ENCODE measurements at places on chromosomes 12 and 14.
A peak's percentile ranks its signal among the peaks of the same experiment; 100 is the strongest.

GRCh38 chr14:63770187-63770807, 42.4 kb upstream of the SGPP1 start:
- DNase-seq = peak; percentile 20

GRCh38 chr12:115423546-115423987, 739.6 kb upstream of the TBX3 start:
- no peak for DNase-seq

DNA sequence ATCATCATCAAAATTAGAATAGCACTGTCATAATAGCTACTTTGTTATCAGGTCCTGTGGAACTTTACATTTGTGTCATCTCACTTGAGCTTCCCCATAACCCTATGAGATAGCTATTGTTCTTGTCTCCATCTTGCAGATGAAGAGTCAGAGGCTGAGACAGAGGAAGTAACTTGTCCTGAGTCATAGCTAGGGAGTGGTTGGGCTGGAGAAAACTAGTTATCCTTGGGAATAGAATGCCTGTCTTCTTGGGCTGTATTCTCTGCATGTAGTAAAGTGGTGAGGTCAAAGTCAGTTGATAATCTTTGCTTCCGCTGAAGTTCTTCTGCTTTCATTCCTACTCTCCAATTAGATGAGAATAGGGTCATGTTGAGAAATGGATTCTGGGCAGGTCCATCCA, 117.0 kb downstream of the SMOC1 start:
- DNase-seq = no peak

DNA sequence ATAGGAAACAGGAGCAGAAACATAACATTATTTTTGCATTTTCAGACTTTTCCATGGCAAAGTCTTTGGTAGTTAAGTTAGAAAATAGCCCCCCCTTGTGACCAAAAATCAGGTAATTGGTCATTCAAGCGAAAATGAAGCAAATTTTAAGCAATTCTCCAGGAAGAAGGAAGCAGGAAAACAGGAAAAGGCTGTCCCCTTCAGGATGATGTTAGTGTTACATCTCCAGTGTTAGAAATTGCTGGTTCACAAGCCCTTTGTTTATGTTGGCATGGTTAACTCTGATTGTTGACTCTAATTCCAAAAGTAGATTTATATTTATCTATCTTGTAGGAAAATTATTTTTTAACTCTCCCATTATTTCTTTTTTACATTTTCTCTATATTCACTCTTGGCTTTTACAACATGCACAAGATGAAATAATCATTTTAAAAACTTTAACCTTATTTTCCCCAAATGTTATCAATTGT, 18.8 kb upstream of the GAS2L3 start:
- DNase-seq = peak; percentile 81

DNA sequence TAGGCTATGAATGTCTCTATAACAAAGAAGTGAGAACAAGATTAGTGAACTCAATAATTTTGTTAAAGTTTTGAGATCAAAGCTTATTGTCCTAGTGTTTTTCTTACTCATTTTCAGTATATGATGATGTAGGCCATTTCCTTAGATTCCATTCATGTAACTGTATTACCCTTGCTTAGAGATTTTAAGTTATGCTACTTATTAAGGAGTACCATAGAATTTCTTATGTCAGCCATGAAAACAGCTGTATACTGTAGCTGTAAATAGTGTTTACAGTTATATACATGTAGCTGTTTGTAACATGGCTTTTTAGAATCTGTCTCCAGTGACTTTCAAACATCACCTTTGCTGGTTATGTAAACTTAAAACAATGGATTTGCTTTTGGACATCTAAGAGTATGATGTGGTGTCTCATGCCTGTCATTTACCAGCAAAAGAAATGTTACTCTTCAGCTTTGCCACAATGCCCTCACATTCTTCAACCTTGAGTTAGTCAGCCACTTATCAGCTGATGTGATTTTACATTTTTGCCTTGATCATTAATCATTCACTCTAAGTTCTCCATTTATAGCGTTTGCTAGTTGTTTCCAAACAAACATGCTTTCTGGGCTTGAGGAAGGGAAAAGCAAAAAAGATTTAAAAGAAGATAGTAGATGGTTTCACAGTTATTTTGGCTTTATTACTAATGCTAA, 55.5 kb downstream of the SLC16A7 start:
- no peak for DNase-seq

DNA sequence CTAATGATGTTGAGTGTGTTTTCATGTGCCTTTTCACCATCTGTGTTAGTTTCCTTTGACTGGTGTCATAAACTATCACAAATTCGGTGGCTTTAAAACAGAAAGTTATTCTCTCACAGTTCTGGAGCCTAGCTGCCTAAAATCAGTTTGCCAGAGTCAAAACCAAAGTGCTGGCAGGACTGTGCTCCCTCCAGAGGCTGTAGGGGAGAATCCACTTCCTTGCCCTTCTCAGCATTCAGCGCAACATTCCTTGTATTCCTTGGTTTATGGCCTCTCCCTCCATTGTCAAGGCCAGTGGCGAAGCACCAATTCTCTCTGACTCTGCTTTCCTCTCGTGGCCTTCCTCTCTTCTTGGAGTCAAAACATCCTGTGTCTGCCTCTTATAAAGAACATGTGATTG, 174.2 kb upstream of the PDE3A start:
- DNase-seq = no peak

- DNase-seq = no peak
Measured at GRCh38 chr12:1929985-1930802, 11.7 kb upstream of the CACNA2D4 start.

DNA sequence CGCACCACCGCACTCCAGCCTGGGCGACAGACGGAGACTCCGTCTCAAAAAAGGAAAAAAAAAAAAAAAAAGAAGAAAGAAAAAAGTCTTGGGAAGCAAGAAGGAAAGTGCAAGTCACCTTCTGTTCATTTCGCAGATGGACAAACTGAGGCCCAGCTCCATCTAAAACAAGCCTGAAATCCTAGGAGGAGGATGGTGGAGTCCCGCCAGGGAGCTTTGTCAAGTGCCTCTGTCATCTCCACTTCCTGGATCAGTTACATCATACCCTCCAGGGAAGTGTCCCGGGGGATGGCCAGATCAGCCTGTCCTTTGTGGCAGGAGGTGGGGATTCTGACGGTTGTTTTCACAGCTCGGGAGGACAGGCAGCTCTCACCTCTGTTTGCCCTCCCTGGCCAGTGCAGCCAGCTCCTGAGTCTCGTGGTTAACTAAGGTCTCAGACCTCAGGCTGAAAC, 8.7 kb upstream of the SDSL start:
- DNase-seq = no peak

DNA sequence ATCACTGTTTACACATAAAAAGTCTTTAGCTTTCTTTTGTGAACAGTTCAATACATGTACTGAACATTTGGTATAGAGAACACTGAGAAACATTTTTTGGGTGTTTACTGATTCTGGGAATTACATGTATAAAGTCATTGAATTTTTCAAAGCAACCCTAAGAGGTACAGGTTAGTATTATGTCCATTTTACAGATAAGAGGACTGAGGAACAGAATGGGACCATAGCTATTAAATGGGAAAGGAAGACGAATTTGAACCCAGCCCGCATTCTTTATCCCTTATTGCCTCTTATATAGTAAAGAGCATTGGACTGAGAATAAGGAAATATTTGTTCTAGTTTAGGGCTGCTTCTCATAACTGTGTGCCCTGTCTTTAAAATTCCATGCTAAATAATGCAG, 889 bp upstream of the KANSL2 start:
- DNase-seq = no peak

- DNase-seq = no peak
Measured at GRCh38 chr12:20800160-20800559, 10.3 kb upstream of the SLCO1B3 start.

DNA sequence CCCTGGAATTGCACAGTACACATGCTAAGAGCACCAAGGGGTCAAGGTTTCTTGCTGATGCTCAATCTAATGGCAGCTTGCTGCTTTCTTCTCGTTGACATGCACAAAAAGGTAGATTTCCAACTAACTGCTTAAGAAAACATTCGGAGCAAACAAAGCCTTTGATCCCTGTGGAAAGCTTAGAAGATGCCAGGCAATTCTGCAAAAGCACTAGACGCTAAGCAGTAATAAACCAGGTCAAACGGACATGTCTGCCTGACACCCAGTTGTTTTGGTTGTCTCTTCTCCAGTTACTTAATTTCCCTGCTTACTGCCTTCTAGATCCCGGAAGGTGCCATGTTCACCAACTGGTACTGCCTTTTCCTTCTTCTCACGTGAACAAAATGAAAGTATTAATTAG, 100.5 kb upstream of the TMCC3 start:
- no peak for DNase-seq

- no peak for DNase-seq
Measured at GRCh38 chr12:45517381-45517780, 212.1 kb upstream of the ARID2 start.

- DNase-seq = peak; percentile 6
Measured at GRCh38 chr12:90152897-90153624, 444.4 kb upstream of the ATP2B1 start.

DNA sequence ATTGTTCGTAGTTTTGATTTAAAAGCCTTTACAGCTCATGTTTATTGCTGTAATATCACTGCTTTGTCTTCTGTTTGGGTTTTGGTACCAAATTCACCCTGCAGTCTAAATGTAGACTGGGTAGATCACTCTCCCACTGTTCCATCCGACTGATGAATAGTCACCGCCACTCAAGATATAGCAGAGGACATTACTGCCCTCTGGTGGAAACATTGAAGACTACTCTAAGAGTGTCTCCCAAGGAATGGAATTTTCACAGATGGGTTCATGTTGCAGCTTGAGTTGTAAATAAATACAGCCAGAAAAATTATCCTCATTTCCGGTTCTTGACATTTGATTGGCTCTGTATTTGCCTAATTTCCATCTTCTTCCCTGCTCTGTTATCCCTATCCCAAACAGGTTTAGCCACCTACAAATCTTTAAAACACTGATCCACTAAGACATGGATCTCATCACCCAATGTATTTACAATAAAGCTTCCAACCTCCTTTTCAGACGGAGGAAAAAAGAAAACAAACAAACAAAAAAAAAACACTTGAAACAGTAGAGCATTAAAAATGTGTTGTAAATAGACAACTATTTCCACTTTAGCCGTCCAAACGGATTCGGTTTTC, 198.3 kb upstream of the CPNE8 start:
- DNase-seq = peak; percentile 50

DNA sequence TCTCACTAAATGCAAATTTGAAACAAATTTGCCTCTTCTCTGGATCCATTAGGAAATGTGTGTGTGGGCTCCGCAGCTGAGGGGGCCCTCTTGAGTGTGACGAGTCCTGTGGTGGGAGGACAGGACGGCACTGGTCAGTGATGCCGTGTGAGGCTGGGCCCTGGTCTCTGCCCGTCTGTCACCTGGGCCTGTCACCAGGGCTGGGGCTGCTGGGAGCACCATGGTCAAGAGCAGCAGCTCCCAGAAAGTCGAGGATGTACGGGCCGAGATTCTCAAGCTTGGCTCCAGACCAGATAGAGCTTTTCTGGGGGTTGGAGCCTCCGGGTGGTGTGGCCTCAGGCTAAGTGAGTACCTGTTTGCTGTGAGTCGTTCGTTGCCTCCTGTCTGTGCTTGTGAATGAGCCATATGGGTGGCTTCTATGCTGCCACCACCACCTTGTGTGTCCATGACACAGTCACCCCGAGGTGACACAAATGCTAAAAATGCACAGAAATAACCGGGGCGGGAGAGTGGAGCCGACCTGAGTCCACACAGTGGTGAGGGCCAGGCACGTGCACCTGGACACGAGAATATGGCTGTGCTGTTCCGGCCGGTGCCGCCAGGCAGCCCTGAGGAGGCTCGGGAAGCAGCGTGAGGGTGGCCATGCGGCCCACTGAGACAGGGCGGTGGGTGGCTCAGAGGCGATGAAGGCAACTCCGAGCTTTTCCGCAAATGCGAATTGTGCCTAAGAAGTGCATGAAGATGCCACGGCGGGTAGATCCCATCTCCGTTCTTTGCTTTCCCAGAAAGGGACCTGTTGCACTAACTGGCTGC, 8.7 kb downstream of the PGAM5 start:
- no peak for DNase-seq

GRCh38 chr12:118292836-118293235, 79.9 kb downstream of the TAOK3 start:
- DNase-seq = no peak

DNA sequence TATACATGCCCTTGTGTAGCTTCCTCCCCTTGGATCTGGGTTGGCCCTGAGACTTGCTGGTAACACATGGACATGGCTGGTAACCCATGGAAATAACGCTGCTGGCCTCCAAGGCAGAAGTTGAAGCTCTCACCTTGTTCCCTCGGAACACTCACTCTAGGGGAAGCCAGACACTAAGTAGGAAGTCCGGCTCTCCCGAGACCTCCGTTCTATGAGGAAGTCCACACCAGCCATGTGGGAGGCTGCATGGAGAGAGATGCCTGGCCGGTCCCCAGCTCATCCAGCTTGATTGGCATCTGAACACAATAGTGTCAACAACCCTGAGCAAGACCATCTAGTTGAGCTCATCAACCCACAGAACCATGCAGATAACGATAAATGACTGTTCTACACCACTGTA, 39.7 kb upstream of the VRK1 start:
- no peak for DNase-seq

DNA sequence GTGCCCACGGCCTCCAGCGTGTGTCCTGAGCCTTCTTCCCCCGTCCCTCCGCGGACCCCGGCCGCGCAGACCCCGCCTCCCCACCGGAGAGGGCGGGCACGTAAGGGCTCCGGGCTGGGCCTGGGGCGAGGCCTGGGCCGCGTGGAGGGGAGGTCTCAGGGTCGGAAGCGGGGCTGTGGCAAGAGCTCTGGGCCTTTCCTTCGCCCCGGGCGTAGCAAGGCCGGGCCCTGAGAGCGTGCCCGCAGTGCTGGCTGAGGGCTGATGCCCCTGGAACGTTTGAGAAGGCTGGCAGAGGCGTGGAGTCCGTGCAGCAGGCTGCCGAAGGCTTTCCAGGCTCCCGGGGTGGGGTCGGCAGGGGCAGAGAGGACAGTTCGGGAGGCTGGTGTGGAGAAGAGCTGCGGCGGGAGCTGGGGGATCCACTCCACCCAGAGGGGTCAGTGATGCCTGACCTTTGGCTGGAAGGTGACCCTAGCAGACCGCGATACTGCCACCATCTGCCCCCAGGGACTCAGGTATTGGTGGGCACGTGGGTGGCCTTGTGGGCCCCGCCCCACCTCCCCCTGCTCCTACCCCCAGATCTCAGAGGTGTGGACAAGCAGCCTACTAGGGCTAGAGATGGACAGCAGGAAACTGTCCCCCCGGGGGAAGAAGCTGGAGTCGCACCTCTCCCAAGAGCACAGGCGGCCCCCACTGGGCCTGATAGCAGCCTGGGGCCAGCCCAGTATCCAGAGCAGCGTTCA, 558 bp downstream of the TEX22 start:
- DNase-seq = no peak
